ENCODE measurements at places on chromosomes 6 and 20.

GRCh38 chr6:24574809-24575208 is 71.2 kb downstream of the KIAA0319 start:
- no peak for DNase-seq

DNA sequence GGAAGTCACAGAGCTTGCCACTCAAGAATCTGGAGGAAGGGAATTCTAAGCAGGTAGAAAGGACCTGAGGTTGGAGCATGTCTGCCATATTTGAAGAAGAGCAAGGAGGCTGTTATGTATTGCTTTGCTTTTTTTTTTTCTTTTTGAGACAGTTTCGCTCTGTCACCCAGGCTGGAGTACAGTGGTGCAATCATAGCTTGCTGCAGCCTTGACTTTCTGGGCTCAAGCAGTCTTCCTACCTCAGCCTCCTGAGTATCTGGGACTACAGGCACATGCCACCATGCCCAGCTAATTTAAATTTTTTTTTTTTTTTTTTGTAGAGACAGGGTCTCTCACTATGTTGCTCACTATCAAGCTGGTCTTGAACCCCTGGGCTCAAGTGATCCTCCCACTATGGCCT is 40.8 kb downstream of the ORC3 start:
- no peak for DNase-seq

DNA sequence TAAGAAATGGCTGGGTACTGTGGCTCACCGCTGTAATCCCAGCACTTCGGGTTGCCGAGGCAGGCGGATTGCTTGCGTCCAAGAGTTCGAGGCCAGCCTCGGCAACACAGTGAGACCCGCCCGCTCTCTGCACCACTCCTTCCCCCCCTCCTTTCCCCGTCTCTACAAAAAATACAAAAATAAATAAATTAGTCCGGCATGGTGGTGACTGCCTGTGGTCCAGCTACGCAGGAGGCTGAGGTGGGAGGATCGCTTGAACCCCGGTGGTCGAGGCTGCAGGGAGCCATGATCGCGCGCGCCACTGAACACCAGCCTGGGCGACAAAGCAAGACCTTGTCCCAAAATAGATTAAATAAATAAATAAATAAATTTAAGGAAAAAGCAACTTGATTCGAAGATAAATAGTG is 448 bp upstream of the RNF114 start:
- no peak for DNase-seq

- no peak for DNase-seq
Measured at GRCh38 chr20:24964506-24964840, 15.4 kb downstream of the CST7 start.

DNA sequence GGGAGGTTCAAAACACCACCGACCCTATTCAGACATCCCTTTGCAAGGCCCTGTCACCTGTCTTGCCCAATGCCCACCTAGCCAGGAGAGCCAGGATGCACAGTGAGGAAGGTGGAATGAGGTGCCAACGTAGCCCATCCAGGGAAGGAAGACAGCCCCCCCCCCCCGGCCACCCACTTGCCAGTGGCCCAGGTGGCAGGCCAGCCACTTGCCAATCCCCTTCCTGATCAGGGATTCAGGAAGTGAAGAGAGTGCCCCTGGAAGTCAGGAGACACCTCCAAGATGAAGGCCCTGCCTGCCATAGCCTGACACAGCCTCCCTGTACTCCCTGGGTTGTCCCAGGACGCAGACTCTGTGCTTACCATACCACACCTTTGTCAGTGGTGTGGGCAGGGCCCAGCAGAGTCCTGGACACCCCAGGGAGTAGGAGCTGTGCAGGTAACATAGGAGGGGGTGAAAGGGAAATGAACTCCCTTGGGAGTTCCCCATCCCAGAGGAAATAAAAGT is 54.7 kb downstream of the MRPL14 start:
- no peak for DNase-seq

- no peak for DNase-seq
Measured at GRCh38 chr6:136823128-136823660, 802 bp downstream of the PEX7 start.

DNA sequence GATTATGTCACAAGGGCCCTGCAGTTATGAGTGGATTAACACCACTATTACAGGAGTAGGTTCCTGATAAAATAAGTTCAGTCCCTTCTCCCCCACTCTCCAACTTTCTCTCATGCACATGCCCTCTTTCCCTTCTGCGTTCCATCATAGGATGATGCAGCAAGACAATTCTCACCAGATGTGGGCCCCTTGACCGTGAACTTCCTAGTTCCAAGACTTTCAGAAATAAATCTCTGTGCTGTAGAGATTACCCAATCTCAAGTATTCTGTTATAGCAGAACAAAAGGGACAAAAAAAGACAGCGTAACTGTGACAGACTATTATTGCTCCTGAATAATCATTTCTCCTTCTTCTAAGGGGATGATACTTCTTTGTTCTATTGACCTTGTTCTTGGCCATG is 33.8 kb upstream of the TMEM244 start:
- DNase-seq: no peak

DNA sequence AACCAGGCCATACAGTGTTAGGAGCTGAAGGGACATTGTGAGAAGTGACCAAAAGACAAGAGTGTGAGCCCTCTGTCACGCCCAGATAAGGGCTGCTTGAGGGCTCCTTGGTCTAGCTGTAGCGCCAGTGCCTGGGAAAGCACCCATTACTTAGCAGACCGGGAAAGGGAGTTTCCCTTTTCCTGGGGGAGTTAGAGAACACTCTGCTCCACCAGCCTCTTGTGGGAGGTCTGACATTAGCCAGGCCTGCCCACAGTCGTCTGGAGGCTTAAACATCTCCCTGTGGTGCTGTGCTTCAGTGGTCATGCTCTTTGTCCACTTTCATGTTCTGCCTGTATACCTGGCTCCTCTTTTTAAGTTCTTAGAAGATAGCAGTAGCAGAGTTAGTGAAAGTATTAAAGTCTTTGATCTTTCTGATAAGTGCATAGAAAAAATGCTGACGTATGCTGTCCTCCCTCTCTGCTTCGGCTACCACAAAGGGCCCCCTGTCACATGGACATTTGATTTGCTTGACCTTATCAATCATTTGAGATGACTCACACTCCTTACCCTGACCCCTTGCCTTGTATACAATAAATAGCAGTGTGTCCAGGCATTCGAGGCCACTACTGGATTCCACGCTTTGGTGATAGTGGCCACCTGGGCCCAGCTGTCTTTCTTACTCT is 201.5 kb upstream of the ECI2 start:
- DNase-seq: no peak

DNA sequence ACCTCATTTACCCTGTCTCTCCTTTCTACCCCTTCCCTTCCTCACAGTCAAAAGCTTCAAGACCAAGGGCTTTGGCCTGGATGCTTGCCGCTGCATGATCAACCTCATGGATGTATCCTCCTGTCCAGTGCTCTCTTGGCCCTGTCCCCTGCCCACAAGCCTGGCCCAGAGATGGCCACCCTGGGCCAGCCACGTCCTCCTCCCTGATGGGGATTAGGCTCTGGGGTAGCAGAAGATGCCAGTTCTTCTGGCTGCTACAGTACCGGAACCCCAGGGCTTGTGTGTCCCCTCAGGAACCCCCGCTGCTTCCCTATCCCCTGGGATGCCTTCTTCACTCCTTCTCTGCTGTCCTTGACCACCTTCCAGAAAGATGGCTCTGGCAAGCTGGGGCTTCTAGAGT is 22.3 kb downstream of the CAPN11 start:
- DNase-seq: no peak

DNA sequence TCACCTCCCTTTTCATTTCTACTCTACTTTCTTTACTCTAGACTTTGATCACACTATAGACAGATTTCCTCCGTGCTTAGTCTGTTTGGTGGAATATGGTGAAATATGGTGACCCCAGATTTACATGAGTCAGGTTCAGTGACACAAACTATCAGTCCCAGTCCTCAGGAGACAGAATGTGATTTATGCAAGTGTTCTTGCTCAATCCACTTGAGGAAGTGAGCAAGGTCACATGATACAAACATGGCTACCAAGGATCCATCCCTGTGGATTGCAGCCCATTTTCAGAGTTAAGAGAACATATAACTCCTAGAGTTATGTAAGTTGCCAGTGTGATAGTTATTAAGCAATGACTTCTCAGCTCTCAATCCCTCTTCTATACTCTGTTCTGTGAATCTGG is 23.7 kb upstream of the TSHZ2 start:
- DNase-seq: no peak

DNA sequence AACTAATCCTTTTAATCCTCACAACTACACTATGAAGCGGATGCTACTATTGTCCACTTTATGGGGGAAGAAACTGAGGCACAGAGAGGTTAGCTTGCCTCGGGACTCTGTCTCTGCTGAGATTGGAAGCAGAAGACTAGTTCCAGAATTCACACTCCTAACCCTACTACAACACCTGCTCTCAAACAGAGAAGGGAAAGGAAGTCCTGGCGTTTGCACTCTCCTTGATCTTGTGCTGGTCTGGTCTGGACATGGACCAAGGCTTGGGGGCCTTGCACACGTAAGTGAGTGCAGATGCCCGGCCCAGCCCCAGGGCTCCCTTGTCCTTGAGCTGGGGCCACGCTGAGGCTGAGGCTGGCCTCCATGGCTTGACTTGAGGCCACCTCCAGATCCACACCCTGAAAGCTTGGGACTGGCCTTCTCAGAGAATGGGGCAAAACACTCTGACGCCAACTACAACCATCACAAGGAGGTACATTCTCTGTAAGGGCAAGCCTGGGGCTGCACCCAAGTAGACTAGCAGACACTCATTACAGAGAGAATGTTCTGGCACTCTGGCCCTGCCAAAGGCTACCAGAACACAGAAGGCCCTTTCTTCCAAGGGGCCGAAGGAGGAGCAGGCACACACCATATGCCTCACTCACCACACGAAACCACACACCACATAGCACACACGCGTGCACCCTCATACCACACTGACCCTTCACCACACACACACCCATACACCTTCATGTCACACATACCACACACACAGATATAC is 33.3 kb upstream of the EZR start:
- DNase-seq: no peak
